Urinary bladder (tissue), 4 donors: ENCODE measurements at places on chromosomes 16 and 17. TPM values are rescaled to one million over a fixed set of nuclear protein-coding genes. Genes with fewer than 3 reads are reported as not detected.
A peak's percentile ranks its signal among the peaks of the same experiment; 100 is the strongest.

DNA sequence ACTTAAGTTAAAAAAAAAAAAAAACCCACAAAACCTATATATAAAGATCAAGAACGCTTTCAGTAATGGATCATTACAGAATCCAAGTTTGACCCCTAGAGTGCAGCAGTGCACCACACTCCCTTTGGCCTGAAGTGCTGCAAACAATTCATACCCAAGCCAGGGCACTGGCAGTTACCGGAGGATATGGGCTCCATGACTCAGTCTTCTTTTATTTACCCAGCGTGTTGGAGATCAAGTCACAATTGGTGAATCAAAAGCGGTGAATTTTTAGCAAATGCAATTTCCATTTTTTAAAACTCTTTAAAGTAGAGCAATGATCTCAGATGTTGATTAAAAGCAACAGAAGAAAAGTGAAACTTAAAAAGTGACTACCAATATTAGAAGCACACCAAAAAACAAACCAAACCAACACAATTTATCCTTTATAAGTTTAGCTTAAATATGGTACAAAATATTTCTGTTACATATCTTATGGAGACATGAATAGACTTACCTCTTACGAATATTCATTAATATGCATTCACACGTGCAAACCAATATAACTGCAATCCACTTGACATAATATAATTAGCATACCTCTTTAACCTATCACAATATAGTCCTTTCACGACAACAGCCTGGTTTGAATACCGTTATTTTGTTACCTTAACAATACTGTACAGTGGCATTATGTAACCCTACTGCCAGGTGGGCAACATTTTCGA, 46.3 kb downstream of the ZNF652 start:
- peak; percentile 31 for DNase-seq

KRTAP4-9 gene
- polyA plus RNA-seq = not detected

- no peak for DNase-seq
Measured at GRCh38 chr17:76631821-76632565, 11.6 kb downstream of the ST6GALNAC1 start.

GRCh38 chr16:81473066-81473488, 28.5 kb downstream of the CMIP start:
- no peak for DNase-seq

GPRC5C gene
- 40.6 TPM for polyA plus RNA-seq

GRCh38 chr16:58346831-58347371, 45.4 kb upstream of the GINS3 start:
- no peak for DNase-seq

GRCh38 chr17:56891751-56892150, 22.1 kb downstream of the TRIM25 start:
- no peak for DNase-seq

- no peak for DNase-seq
Measured at GRCh38 chr16:89965447-89966225, 17.1 kb downstream of the DEF8 start.

- DNase-seq = no peak
Measured at GRCh38 chr16:53100889-53101288, 46.1 kb downstream of the CHD9 start.
